ENCODE measurements at places on chromosomes 16 and 17.

- no peak for DNase-seq
Observed at GRCh38 chr17:77485089-77485833, 344.5 kb downstream of the SEC14L1 start.

- peak; percentile 34 for DNase-seq
Observed at GRCh38 chr17:78925234-78925633, at the start of gene TIMP2. TSS of gene TIMP2 (minus strand) at chr17:78925387. CDS start at chr17:78925088, 299 bp downstream.

GRCh38 chr16:23587726-23588125 is 8.4 kb downstream of the NDUFAB1 start:
- DNase-seq: no peak

DNA sequence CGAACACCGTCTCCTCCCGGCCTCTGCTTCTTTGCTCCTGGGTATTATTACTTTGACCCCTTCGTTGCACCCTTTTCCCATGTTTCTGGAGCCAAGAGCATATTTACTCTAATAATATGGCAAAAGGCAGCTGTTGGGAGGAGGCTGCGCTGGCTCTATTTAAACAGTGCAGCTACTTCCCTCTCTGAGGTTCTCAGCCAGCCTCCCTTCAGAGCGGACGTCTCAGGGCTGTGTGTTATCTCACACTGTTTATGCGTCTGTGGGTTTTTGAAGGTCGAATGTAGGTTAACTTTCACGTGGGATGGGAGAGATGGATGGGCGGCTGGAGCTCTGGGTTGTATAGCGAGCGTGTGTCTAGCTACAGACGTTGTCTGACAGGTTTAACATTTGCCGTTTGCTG is 45.3 kb downstream of the COX4I1 start:
- no peak for DNase-seq

- no peak for DNase-seq
Observed at GRCh38 chr17:44997733-44998520, 29.8 kb upstream of the C1QL1 start.

DNA sequence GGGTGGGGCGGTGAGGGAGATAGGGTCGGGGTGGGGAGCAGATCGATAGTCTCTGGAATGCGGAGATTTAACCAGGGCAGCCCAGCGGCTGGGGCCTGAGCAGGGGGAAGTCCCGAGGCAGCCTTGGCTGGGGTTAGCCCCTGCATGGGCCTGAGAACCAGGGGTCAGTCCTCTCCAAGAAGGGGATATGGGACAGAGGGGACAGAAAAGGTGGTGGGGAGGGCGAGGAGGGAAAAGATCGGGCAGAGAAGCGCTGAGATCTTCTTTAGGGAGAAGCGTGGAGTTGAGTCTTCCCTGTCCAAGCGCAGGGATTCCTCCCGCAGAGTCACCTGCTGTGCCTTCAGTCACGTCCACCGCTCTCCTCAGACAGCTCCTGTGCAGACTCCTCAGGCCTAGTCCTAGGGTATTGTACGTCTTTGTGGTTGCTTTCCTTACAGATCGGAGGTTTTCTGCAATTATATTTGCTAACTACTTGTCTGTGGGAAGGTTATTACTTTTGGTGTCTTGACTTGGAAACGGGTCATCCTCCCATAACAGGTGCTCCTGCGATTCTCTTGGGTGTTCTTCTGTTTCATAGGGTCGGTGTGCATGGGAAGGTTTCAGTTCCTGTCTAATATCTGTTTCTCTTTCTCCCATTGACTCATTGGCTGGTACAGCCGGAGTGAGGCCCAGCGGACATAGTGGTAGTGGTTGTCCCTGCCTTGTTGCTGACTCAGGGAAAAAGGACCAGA is 952 bp downstream of the CD300A start:
- no peak for DNase-seq

DNA sequence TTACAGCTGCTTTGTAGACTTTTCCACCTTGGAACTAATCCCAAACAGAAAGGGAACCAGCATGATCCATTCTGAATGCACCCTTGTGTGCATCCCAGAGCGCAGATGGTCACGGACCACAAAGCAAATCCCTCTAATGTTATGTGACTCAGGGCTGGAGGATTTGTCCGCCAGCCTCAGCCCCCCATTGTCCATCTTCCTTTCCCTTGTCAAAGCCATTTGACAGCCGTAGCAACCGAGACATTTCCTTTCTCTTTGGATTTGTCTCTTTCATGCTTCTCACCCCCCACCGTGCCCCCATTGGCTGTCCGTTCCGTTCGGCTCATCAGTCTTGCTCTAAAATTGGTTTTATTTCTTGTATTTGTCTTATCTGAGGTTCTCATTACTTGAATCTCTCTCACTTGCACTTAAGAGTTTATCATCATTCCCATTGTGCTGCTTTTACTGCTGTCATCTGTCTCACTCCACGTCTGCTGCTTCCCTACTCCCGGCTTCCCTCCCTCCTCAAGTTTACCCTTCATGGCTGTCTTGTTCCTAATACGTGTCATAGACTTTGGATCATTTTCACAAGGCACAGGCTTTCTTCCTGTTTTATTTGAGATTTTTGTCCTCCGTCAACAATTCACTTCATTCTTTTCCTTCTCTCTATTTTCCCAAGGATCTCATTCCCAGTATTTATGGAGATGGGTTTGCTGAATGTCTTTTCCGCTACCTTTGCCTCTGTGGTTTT is 163.4 kb upstream of the ERCC4 start:
- DNase-seq: no peak

DNA sequence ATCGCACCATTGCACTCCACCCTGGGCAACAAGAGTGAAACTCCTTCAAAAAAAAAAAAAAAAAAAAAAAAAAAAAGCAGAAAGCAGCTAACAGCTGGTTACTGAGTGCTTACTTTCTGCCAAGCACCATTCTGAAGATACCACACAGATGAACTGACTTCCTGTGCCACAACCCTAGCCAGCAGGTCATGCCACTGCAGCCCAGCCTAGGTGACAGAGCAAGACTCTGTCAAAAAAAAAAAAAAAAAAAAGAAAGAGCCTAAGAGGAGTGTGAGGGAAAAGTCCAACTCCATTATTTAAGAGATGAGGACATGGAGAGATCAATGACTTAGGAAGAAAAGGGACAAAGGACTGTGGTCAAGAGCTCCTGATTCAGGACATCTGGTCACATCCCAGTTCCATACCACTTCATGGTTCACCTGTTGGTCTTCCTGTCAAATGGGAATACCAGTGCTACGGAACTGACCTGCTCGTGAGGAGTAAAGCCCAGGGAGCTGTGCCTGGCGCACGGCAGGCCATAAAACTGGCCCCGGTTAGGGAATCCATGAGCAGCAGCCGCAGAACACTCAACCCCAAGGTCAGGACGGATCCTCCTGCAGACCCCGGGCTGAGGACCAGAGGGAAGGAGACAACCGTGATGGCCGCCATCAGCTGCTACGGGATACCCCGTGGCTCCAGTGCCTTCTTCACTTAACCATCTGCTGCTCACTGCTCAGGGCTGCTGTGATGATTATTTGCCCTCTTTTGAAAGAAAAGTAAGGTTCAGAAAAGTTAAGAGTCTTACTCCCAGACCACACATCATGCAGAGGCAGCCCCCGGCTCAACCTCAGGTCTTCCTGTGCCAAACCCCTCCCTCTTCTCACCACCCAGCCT is 950 bp downstream of the KLHDC4 start:
- no peak for DNase-seq

DNA sequence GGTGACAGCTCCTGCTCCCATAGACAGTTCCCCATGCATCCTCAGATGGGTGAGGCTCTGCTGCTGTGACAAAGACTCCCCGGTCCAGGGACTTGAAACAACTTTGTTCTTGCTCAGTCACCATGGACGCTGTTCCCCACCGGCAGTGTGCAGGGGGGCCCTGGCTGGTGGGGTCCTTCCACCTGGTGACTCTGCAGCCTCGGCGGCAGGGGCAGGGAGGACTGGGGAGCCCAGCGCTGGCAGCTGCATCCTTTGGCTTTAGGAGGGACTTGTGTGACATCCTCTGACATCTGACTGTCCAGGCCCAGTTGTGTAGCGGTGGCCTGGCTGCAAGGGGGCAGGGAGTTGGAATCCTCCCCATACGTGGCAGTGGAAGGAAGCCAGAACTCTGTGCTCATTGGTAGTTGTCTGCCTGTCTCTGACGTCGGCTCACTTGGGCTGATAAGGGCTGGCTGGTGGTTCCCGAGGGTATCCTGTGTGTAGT is 107.3 kb downstream of the CMIP start:
- no peak for DNase-seq

DNA sequence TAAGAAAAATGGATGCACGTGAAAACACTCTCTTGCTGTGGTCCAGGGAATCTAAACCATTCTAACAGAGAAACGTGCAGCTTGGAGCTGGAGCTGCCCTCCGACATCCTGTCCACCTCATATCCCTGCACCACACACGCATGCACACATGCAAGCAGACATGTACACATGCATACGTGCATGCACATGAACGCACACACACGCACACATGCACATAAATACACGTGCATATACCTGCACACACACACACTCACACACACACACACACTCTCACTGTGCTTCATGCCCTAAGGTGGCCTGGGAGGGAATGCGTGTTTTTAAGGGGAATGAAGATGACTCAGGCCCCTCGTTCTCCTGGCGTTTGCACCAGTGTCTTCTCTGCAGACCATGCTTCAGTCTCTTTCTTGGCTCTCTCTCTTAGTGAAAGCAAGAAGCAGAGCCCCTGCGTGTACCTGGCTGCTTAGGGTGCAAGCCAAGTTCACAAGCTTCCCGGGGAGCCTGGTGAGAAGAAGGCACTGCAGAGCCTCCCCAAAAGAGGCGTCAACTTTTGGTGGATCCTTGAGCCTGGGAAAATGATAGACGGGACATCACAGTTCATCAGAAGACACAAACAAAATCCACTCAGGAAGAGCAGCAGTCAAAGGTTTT is 72.8 kb downstream of the GOSR1 start:
- DNase-seq: no peak

DNA sequence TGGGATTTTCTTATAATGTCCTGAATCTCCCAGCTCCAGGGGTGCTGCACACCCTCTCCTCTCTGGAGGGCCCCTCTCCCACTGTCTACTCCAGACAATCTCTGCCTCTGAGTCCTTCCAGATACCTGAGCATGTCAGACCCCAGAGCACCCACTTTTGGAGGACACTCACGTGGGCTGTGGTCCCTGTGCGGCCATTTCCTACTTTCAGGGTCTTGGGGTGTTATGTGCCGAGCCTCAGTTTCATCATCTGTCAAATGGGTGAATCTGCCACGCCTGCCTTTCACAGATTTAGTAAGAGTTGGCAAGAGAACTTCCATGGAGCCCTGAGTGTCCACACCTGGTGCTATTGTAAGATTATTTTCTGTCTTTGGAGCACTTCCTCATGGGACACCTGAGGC is 3.7 kb upstream of the FOXL1 start:
- no peak for DNase-seq

GRCh38 chr17:7110617-7111306 is 3.9 kb downstream of the ASGR2 start:
- DNase-seq: no peak

DNA sequence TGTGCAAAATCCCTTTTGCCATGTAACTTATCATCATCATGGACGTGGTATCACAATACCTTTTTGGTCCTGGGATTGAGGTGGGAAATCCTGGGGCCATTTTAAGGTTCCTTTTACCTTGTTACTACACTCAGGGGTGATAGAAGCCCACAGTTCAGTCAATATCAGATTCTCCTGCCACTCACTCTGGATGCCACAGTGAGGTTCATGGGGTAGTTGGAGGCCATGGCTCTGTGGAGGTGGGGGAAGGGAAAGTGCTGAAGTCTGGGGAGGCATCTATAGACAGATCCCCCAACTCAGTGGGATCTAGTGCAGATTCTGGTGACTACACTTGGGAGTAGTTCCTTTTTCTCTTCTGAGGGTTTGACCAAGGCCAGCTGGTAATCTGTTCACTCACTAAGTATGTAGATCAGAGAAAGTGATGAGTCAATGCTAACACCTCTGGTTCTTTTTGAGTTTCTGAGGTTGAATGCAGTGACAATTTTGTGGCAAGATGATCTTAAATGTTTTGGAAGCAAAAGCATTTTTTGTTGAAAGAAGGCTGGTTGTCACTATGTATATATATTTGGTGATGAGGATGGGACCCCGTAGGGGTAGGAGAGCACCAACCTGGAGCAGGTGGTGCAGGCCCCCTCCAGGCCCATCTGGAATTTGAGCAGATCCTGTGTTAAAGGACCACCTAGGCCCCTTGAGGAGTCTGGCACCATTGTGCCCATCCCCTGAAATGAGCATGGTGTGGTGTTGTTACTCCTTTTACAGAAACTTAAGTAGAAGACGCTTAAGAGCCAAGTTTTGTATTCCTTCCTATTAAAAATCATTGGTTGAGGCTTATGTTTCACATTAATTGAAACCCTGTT is 18.8 kb upstream of the IRF8 start:
- no peak for DNase-seq

- no peak for DNase-seq
Observed at GRCh38 chr16:57676553-57677085, 8.5 kb downstream of the ADGRG3 start.

GRCh38 chr17:47620503-47621245 is 29.0 kb upstream of the KPNB1 start:
- DNase-seq: no peak

DNA sequence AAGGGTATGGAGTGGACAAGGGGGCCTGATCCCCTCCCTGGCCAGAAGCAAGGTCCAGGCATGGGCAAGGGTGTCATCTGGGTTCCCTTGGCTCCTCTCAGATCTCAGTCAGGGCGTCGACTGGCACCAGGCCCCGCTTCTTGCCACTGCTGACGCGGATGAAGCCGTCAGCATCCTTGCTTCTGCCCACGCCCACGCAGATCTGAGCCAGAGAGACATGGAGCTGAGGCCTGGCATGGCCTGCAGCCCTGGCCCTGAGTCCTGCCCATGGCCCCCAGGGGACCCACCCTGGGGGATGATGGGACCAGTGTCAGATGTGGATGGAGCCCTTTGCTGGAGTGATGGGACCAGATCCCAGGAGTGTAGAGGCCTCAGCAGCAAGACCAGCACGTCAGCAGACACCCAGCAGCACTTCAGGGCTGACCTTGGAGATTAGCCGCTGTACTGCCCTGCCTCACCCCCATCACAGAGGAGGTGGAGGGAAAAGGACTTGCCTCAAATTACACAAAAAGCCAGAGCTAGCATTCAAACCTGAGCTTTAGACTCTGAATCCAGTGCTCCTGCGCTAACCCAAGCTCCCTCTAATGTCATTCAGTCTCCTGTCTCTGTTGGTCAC is 12.2 kb downstream of the RPL19 start:
- no peak for DNase-seq

GRCh38 chr16:12486386-12486785 is 317.3 kb downstream of the CPPED1 start:
- no peak for DNase-seq

DNA sequence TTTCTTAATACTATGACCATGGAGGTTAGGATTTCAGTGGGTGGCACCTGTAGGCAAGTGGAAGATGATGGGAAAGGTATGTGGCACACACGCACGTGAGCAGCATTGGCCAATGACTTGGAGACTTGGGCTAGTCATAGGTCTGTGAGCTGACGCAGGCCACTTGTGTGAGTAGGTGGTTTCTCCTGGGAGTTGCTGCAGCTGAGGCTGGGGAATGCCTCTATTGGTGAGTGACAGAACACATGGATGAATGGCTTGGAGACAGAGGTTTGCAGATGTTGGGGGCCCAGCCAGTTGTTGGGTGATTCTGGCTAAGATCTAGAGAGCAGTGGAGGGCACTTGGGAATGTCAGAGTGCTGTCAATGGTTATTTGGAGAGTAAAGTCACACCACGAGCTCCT is 64.1 kb downstream of the MARF1 start:
- DNase-seq: no peak

Data from stimulated activated CD4-positive, alpha-beta T cell treated with anti-CD3 and anti-CD28 coated beads, Interleukin-1b, Interleukin-23, amount 100 ng/mL, for 1 hour (primary cell).